ENCODE measurements at places on chromosomes 3 and 15.

GRCh38 chr3:52086461-52086860 is 30.1 kb upstream of the DUSP7 start:
- no peak for DNase-seq

GRCh38 chr15:49075881-49076280 is 29.6 kb upstream of the SECISBP2L start:
- no peak for DNase-seq

DNA sequence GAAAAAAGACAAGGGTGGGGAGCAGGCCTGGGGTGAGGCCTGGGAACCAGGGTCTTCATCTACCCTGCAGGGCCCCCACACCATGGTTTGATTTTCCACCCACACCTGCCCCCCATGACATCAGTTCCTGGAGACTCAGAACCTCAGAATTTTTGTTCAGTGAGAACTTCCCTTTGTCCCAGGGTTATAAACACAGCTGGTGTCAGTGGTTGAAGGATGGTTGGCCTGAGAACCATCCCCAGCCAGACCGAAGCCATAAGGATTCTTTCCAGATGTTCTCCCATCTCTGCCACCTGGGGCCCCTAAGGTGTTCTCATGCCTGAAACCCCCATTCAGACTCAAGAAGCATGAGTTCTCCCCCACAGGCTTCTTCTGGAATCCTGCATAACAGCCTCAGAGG is 16.6 kb downstream of the CCDC33 start:
- no peak for DNase-seq

DNA sequence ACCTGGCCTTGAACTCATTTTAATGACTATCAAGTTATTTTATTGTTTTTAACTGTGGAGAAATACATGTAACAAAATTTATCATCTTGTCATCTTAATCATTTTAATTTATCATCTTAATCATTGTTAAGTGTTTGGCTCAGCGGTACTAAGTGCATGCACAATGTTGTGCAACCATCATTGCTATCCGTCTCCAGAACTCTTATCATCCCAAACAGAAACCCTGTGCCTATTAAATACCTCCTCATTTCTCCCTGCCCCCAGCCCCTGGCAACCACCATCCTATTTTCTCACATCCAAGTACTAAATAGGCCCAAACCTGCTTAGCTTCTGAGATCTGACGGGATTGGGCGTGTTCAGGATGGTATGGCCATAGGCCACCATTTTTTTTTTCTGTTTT is 51.5 kb upstream of the UBP1 start:
- no peak for DNase-seq

DNA sequence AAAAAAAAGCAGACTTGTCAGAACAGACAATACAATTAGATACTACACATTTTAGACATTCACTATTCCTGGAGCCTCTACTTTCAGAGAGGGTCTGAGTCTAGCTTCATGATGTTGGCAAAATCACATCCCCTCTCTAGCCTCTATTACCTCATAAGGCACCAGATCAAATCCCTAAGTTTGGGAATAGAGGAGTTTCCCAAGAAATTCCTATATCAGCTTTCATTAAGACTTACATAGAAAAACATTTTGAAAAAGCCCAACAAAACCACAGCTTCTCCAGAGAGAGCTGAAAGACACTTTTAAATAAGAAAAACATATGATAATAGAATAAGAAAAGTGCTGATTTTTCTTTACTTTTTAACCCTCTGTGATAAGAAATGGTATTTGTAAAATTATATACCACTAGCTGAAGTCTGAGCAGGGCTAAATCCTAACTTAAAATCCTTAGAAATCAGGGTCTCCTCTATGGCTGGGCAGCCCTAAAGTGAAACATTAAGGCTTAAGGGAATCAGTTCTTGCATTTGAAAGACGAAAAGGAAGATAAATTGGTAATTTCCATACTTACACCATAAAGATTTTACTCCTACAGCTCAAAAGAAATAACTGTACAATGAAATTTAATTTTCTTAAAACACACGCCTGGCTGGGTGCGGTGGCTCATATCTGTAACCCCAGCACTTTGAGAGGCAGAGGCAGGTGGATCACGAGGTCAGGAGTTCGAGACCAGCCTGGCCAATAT is 4.3 kb downstream of the TBC1D2B start:
- DNase-seq, result no peak

DNA sequence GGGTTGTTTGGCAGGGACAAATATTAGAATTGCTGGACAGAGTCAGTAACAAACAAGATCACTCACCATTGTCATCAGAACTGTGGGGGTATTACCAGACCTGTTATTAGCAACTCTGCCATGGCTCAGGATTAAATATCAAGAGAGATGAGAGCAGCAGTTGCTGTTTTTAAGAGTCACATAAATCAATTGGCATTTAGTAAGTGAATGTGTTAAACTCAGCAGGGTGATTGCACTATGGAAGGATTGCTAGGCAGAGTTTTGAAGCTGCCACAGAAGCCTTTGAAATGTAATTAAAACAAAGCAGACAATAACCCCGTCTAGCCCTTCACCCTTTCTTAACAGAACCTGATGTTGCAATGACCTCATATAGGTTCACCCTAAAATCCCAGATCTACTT is 238.8 kb downstream of the GAP43 start:
- no peak for DNase-seq

DNA sequence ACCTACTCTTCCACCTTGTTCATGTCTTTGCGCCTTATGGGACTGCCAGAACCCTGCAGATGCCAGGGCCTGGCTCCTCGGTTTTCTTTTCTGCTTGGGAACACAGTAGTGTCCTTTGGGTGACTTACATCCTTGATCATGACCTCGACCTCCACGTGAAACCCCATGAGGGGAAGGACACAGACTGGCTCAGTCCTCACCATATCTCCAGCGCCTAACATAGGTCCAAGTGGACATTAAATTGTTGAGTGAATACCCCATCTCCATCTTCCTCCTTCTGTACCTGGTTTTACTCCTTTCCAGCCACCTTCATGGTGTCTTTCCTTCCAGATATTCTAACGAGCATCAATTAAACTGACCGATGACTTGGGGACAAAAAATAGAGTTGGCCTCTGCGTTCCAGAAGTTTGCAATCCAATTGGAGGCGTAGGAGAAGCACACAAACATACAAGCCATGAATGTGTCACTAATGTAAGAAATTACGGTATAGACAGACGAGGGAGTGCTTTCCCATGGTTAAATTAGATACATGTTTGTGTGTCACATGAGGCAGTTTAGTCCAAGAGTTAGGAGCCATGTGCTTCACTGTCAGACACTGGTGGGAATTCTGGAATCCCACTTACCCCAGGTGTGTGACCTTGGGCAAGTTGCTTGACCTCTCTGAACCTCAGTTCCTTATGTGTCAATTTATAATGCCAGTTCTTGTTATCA is 907 bp upstream of the HERC1 start:
- DNase-seq, result no peak

DNA sequence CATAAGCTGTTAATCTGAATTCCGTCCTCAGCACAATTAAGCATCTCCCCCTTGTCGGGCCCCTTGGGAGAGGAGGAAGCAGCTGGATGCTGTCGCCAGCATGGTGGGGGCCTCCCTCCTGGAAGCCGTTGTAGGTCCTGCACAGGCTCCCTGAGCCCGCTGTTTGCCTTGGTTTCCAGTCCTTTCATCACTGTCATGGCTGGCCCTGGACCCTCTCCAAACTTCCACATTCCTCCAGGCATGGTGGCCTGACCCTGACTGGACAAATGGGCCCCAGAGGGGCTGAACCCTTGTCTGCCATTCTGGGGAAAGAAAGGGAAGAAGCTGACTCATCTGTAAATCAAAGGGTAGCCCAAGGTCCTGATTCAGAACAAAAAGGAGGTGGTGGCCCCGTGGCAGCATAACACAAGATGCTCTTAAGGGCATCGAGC is 300.5 kb upstream of the LRRFIP2 start:
- no peak for DNase-seq

- no peak for DNase-seq
These were observed 36.9 kb downstream of the TXNRD3 start for GRCh38 chr3:126618021-126618420.

GRCh38 chr3:107077391-107077790 is 299.8 kb upstream of the CCDC54 start:
- no peak for DNase-seq

DNA sequence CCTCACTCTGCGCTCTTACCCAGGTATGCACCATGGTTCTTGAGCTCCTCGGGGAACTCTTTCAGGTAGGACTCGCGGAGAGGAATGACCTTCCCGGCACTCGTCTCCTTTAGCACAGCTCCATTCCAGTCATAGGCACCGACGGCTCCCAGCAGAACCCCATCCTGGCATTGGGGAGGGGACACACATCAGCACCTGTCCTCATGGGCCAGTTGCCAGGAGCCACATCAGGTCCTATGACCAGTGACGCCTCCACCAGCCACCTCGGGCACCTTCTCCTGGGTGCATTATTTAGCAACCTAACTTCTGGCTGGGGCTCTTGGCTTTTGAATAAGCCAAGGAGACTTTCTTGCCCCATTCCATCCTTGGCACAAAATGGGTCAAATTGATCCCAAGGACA is 61.9 kb downstream of the FEM1B start:
- no peak for DNase-seq

DNA sequence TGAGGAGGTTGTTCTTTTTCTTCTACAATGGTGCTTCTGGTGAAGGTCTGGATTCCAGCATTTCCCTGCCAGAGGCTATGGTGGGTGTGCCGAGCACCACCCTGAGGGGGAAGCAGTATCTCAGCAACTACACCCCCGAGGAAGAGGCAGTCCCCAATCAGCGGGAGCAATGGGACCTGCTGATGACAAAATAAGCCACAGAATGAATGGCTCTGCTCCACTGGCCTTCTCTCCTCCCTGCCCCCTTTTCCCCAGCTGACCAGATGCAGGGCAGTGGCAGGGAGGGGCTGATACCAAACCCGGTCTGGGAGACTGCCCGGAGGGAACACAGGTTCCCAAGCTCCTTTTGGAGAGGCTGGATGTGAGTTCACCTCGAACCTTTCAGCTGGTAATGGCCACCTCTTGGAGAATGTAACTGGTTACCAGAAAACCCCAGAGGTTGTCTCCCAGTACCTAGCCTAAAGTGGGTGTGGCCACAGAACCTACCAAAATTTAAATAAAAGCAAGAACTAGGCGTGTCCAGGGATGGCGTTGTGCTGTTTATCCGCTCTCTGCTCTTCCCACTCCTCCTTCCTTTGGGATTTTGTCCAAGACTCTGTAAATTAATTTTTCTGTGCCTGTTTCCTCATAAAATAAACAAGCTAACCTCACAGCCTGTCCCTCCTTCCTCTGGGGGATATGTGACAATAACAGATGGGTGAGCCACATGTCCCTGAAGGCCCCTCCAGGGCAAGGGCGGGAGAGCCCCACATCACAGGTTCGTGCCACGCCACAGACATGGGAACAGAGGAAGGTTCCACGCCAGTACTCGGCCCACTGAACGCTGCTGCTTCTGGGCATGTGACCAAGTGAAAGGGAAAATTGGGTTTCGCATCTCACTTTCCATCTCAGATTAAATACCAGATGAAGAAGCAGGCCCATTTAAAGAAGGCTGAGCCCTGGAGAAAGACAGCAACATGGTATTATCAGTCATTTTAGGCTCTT is 35.1 kb upstream of the SPTBN5 start:
- no peak for DNase-seq

- DNase-seq, result no peak
These were observed 1.3 kb downstream of the CTNNB1 start for GRCh38 chr3:41200669-41201021.

DNA sequence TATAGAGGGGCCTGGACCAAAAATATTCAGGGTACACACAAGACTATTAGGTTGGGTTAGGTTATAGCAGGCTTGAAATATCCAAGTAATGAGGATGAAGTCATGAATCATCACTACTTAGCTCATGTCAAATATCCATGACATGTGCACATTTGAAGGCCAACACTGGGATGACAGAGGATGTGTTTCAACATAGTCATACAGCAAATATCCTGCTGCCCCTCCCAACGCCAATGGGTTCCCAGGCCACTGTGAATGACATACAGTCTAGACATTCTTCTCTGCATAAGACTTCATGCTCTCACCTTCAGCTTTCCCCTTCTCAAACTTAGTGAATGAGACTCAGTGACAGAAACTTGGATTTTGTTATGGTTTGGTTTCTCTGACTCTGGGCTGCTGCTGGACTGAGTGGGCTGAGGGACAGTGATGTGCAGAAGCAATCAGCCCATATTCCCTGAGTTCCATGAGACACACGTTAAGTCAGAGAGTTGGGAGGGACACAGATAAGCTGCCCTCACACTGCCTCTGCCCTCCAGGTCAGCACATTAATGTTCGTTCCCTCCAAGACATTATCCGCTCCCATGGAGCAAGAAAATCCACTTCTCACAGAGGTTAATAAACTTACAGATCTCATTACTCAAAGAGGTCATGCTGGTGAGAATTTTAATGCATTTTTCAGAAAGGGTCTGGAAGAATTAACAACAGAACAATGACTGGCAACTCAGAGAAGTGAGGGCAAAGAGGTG is 15.4 kb downstream of the HOMER2 start:
- DNase-seq, result no peak

Data from tibial nerve (tissue), 4 donors.